ENCODE measurements at places on chromosomes 7 and 10.

GRCh38 chr7:25537662-25538375, 309.5 kb upstream of the NPVF start:
- DNase-seq, result no peak

- no peak for DNase-seq
These were observed 214.8 kb downstream of the KLF6 start for GRCh38 chr10:3570131-3570729.

DNA sequence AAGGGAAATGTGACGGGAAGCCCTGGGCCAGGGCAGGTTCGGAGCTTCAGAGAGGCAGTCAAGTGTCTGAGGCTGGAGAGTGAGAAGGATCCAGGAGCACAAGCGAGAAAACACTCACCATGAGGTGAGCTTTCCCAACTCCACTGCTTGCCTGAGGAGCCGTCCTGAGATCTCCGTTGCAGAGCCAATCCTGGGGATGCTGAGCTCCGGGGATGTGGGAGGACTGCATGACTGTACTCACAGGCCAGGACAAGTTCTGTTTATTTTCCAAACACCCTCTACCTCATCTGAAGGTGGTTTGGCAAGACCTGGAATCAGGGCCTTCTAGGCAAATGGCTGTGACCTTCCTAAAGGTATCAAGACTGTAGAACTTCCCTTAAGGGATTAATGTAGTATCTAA, 38.7 kb downstream of the GLI3 start:
- no peak for DNase-seq

DNA sequence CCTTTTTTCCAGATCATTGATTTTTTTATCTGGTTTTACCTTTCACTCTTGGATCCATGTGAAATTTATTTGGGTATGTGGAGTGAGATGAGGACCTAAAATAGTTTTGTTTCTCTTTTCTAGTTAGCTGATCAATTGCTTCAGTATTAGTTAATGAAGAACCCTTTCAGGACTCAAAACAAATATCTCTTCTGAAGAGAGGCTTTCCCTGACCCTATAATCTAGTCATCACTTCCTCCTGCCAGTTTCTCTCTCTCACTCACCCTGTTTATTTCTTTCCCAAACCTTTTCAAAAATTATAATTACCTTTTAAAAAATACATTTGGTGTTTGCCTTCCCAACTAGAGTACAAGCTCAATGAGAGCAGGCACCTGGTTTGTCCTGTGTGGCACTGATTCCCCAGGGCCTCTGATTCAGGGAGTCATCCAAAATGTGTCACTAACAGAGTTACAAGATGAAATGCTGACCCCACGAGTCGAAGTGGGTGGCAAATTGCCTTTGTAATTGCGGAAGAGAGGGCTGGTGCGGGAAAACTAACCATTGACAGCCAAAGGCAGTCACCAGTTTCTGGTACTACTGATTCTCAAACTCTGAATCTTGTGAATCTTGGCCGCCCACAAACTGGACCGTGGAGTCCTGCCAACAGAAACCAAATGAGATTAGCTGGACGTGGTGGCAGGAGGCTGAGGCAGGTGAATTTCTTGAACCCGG, 2.4 kb downstream of the TMEM140 start:
- no peak for DNase-seq

DNA sequence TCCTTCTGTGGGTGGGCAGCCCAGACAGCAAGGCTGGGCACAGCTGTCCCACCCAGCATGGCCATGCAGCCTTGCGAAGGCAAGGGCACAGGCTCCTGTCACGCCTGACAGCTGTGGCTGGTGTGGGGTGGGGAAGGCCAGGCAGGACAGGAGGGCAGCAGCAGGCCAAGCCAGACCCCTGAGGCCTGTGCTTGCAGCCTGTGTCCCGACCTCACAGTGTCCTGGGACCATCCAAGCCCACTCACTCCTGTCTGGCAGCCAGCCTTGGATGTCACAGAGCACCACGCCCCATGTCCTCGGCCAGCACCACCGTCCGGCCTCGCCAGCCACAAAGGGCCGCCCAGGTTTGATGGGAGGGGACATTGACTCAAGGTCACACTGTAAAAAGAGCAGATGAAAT, 85.5 kb upstream of the LRRC4 start:
- DNase-seq, result no peak

DNA sequence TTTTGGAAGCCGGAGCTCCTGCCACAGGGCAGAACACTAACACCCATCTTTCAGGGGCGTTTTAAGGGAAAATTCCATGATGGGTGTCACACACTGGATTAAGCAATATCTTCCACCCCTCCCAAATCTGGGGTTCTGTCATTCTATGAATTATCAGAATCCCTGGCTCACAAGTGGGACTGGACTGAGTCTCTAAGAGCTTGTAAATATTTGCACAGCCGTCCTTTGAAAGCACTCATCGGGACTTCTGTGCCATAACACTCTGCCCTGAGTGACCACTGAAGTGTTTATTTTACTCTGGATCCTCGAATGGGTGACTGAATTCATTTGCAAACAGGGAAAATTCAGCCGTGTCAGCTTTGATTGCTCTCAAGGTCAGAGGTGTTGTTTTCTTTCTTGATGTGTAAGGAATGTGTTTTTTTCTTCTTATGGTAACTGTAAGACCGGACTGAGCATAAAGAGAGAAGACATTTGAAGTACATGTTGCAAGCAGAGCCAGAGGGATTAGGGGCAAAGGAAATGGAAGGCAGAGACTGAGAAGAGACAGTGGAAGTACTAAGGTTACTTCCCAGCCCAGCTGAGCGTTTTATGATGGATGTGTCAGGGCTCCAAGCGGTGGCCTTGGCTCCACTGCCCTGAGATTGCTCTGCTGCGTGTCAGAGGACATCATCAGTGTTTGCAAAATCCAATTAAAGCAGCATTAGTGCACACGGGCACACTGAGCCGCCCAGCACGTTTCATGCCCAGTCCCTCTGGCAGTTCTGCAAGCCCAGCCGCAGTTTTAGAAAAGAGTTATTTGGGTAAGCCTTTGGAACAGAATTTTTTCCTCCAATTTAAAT, 17.7 kb upstream of the GTPBP4 start:
- no peak for DNase-seq

GRCh38 chr10:104804880-104805279, 163.8 kb downstream of the SORCS3 start:
- DNase-seq, result no peak

- no peak for DNase-seq
These were observed 147.0 kb downstream of the C1GALT1 start for GRCh38 chr7:7329326-7329725.

DNA sequence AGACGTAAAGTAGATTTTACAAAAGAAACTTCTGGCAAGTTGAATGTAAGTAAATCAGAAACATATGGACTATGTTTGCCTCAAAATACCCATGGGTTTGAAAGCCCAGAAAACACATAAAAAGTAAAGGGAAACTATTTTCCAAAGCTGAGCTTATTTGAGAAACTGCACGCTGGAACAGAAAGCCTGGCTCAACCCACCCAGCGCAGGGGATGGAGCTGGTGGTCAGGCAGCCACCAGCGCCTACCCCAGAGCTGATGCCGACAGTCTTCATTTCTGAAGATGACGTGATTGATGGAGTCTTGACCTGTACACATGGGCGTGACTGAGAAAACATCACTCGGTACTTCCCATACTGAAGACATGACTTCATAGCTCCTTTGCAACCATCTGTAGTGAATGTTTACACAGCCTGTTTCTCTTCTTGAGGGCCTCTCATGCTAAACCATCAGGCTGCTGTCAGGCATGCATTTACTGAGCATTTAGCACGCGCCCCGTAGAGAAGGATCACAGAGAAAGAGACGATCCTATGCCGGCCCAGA, 232.6 kb upstream of the AUTS2 start:
- no peak for DNase-seq

DNA sequence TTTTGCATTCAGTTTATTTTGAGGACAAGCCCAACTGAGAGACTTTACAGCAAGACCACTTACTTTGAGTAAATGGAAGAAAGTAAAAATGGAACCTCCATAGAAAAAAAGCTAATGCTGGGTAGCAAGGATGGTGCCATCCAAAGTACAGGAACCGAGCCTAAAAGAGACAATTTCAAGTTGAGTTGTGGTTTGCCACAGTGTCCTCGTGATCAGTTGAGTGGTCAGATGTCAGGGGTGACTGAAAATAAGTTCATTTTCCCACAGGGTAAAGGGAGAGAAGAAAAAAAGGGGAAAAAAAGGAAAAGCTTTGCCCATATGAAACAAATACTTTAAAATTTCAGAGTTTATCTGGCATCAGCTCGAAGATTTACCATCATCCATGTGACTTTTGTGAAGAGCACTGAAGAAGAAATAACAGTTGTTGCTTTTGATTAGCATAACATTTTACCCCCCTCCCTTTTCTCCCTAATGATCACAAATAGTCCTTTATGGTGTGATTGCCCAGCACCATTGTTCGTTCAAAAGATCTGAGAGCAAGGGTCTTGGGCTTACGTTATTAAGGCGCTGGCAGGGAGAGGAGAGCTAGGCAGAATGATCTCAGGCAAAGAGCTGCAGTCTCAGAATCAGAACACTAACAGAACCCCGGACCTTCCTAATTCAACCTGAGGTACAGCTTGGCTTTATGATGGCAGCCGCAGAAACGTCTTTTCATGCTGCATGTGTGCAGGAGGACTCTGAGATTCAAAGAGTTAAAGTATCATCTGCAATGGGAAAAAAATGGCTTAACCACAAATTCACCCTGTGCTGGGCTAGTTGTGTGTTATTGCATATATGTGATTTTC, 338.1 kb downstream of the RNLS start:
- no peak for DNase-seq

DNA sequence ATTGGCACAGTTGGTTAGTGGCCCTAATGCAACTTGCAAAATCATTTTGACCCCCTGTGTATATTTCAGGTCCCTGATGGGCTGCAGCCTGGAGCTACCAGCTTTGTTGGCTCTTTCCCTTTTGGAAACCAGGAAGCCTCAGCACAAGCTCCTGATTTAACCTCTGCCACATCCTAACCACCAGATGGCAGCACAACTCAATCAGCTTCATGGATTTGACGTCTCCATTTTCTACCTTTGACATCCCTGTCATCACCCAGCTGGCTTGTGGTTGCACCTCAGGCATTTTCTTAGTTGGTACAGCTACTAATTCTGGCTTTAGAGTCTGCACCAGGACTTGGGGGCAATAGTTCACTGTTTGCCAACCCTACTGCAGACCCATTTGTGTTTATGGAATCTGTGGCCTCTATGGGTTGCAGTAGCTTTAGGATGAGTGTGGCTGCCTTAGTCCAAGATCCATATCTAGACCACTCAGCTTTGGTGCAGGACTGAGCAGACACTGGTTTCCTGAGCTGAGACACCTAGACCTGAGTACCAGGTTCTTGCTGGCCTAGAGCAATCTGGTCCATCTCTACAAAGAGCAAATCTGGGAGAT, 456.2 kb downstream of the REEP3 start:
- peak; percentile 37 for DNase-seq

DNA sequence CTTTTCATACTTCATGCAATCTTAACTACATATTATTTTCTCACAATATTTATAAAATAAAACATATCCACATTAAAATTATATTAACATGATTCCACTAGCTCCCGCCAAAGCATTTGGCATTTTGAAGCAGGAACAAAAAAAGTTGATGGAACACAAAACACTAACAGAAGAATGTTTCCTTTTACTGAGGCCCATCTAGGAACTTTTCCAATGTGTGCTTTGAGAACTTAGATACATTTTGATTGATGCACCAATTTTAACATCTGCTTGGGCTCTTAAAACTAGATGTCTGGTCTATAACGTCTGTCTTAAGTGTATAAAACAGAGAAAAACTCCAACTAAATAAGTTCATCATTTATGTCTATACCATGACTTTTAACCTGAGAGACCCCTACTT, 1214.8 kb downstream of the SORCS1 start:
- DNase-seq, result no peak

GRCh38 chr7:47875998-47876744, 72.1 kb downstream of the PKD1L1 start:
- DNase-seq, result no peak

- no peak for DNase-seq
These were observed 37.9 kb downstream of the JAZF1 start for GRCh38 chr7:28142650-28143049.

DNA sequence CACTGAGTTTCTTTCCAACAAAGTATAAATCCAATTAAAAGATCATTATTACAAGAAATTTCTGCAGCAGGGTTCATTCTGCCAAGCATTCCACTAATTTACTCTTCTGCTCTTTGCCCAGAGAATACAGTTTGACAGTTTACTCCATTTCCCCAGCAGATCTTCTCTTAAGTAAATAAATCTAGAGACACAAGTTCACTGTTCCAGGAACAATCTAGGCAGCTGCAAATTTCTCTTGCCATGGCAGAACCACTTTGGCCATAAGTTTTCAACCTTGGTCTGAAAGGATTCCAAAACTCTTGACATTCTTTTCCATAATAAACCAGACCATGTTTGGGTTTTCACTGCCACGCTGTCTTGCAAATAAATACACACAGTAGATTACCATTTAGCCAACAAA, 11.5 kb downstream of the RGS10 start:
- no peak for DNase-seq

- DNase-seq, result no peak
These were observed 35.4 kb downstream of the CCM2 start for GRCh38 chr7:45035371-45035770.

DNA sequence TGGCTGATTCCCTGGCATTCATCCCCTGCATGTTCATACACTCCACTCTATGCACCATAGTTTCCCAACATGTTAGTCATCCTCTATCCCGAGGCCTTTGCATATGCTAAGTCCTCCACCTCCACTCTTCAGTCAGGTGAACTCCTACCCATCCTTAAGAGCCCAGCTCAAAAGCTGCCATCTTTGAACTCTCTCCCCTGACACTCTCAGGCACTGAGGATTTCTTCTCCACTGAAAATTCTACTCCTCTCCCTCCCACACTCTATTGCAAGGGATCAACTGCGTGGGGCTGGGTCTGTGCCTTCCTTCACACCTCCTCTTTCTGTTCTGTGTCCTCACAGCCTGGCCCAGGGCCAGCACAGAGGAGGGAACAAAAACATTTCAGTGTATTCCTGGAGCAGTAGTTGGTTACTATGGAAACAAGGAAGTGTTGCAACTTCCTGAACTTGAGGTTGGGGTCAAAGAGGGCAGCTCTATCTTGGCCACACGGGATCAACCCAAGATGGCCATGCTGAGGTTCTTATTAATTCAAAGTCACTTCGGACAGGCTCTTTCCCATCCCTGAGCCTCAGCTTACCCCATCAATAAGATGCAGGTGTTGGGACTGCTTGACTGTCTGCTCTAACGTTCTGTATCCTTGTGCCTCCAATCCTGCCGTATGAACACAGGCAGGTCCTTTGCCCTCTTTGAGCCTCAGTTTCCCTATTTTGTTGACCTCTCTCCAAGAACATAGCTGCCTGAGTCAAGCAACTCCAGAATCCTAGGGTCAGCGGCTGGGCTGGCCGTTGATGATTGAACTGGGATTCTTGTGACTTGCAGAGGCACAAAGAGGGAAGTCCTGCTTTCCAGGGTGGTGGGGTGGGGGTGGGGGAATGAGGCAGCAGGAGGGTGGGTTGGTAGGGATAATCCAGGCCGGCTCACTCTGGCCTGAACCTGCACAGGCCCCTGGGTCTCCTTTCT, 15.5 kb downstream of the ZMIZ1 start:
- no peak for DNase-seq

- no peak for DNase-seq
These were observed 143.0 kb downstream of the PLXNA4 start for GRCh38 chr7:132433301-132433700.

- DNase-seq, result no peak
These were observed 13.1 kb upstream of the SLC35B4 start for GRCh38 chr7:134329614-134330346.

GRCh38 chr10:101022967-101023705, 7.8 kb downstream of the PDZD7 start:
- no peak for DNase-seq

All from stimulated activated CD4-positive, alpha-beta T cell treated with anti-CD3 and anti-CD28 coated beads, Interleukin-1b, Interleukin-23, amount 100 ng/mL, for 48 hours (primary cell).